Cardiac muscle cell (in vitro differentiated cells and primary cell): ENCODE measurements at places on chromosomes 1 and 21. TPM values are rescaled to one million over a fixed set of nuclear protein-coding genes. Genes with fewer than 3 reads are reported as not detected.

DDX59 gene
- total RNA-seq: 11.7 and 13.3 TPM in 2 replicates

DNA sequence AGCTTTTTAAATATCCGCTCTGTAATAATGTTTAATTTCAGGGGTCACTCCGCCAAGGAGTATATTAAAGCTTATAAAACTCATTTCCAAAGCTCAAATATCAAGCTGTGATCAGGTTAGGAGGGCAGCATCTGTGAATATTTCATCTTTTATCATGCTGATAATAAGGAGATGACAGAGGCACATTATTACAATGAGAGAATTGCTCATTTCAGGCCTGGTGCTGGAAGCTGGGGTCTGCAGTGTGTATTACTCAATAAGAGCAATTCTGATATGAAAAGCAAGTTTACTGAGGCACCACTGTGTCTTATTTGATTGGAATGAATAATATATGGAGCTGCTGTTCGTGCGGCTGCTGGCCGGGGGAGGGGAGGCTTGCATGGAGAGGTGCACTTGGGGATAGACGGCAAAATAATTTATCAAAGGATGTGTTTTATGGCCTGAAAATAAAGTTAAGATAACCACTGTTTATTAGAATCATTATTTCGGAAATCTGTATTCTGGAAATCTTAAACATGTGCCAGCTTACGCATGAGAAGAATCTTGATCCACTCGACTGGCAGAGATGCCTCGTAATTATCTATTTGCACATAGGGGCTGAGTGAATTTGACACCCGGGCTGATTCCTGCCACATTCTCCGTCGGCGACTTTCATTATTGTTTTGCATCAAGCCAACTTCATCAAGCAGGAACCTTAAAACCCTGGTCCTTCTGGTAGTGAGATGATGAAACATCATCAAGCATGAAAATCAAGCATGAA is 173.2 kb downstream of the RRAGC start:
- DNase-seq: no peak

DNA sequence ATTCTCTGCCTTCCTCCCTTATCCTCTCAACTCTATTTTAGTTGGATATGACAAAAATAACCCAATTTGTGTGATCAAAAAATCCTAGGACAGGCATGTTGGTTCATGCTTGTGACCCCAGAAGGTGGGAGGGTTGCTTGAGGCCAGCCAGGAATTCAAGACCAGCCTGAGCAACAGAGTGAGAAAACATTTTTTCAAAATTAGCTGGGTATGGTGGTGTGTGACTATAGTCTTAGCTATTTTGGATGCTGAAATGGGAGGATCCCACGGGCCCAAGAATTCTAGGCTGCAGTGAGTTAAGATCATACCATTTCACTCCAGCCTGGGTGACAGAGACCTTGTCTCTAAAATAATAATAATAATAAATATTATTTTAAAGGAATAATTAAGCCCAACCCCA is 1383.1 kb upstream of the ADGRL2 start:
- DNase-seq: no peak

GRCh38 chr1:114502080-114502479 is 8.9 kb downstream of the TRIM33 start:
- DNase-seq: no peak

- DNase-seq: no peak
Measured at GRCh38 chr1:228876187-228876586, 140.9 kb downstream of the RHOU start.

- no peak for DNase-seq
Measured at GRCh38 chr21:41709965-41710822, 56.7 kb downstream of the RIPK4 start.

SLC1A7 gene
- total RNA-seq: not detected in 2 replicates

DNA sequence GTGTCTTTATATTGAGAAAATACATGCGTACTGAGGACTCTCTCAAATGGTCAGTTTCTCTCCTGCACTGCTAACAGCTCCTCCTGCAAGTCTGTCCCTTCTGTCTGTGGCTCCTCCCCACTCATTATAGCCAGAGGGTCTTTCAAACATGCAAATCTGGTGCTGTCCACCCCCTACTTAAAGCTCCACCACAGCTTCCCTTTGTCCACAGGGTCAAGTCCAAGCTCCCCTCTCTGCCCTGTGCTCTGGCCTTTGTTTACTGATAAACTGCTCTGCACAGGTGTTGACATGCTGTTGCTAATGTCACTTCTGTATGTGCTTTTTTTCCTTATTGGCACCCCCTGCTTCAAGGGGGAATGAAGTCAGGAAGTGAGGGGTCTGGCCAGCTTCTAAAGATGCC is 47.7 kb upstream of the GPR37L1 start:
- no peak for DNase-seq

- DNase-seq: peak; percentile 47
Measured at GRCh38 chr1:15957221-15958095, 18.4 kb downstream of the ZBTB17 start.

GRCh38 chr21:38995731-38996130 is 187.5 kb downstream of the PSMG1 start:
- DNase-seq: no peak

KDF1 gene
- total RNA-seq: 0.63 and 0.67 TPM in 2 replicates

PADI4 gene
- total RNA-seq: not detected in 2 replicates

SYDE2 gene
- 22.2 and 47.5 TPM in 2 replicates for total RNA-seq

GRCh38 chr1:159142726-159143510 is 28.5 kb upstream of the CADM3 start:
- DNase-seq: no peak

MEGF6 gene
- total RNA-seq: 12.6 and 31.7 TPM in 2 replicates

- peak; percentile 68 for DNase-seq
Measured at GRCh38 chr1:17335821-17336710, 28.1 kb downstream of the PADI4 start.

DNA sequence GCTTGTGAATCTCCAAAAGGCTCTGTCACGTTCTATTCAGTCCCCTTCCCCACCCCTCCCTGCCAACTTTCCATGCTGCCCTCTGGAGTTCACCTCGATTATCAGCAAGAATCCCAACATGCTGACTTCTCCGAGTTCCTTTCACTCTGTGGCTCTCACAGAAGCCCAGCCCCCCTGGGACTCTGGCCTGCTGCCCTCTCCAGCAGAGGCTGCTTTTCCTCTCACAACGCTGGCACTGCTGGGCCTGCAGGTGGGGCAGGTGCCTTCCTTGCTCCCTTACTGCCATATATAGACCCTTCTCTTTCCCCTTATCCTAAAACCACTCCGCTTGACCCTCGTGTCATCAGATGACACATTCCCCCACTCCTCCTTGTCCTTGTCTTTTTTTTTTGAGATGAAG is 10.2 kb upstream of the RNF186 start:
- peak; percentile 9 for DNase-seq

- DNase-seq: no peak
Measured at GRCh38 chr1:20381045-20381641, 90.5 kb downstream of the VWA5B1 start.

- no peak for DNase-seq
Measured at GRCh38 chr1:51859333-51859732, 19.2 kb downstream of the NRDC start.

GRCh38 chr21:35561116-35561515 is 499.2 kb downstream of the SETD4 start:
- DNase-seq: no peak

DNA sequence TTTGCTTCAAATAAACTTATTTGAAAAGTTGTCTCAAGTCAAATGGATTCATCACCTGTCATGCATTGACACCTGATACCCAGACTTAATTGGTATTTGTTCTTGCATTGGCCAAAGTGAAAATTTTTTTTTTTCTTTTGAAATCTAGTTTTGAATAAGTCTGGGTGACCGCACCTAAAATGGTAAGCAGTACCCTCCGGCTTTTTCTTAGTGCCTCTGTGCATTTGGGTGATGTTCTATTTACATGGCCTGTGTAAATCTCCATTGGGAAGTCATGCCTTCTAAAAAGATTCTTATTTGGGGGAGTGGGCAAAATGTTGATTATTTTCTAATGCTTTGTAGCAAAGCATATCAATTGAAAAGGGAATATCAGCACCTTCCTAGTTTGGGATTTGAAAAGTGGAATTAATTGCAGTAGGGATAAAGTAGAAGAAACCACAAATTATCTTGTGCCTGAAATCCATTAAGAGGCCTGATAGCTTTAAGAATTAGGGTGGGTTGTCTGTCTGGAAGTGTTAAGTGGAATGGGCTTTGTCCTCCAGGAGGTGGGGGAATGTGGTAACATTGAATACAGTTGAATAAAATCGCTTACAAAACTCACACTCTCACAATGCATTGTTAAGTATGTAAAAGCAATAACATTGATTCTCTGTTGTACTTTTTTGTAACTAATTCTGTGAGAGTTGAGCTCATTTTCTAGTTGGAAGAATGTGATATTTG is 11.9 kb downstream of the TARDBP start:
- no peak for DNase-seq

- no peak for DNase-seq
Measured at GRCh38 chr1:54234284-54234683, 34.3 kb downstream of the MRPL37 start.

- DNase-seq: peak; percentile 59
Measured at GRCh38 chr1:78839704-78840277, 166.7 kb downstream of the ADGRL4 start.

CYP4A22 gene
- total RNA-seq: not detected in 2 replicates

TESK2 gene
- 7.8 and 13.9 TPM in 2 replicates for total RNA-seq

GRCh38 chr1:118918940-118919259 is 69.2 kb downstream of the TBX15 start:
- no peak for DNase-seq

GRCh38 chr1:15985611-15986297 is 9.9 kb upstream of the ZBTB17 start:
- DNase-seq: no peak

- DNase-seq: no peak
Measured at GRCh38 chr21:26273686-26274313, 103.2 kb upstream of the APP start.

- DNase-seq: no peak
Measured at GRCh38 chr1:3557366-3557765, 53.9 kb downstream of the MEGF6 start.

- no peak for DNase-seq
Measured at GRCh38 chr1:103509250-103509649, 16.2 kb upstream of the RNPC3 start.

- peak; percentile 82 for DNase-seq
Measured at GRCh38 chr21:15604413-15604812, 125.4 kb upstream of the USP25 start.

DNA sequence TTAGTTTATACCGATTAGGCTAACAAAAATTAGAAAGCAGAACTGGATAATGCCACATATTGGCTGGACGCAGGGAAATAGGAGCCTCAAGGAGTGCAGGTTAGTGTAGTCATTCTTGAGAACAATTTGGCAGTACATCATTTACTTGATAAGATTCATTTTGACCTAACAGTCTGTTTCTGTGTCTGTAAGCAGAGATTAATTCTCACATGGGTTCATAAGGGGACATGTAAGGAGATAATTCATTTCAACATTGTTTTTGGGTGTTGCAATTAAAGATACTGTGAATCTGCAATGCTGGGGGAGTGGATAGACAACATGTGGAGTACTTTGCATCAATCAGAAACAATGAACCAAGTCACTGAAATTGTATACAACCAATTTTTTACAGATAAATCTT is 32.0 kb downstream of the AGO3 start:
- peak; percentile 12 for DNase-seq

- peak; percentile 0 for DNase-seq
Measured at GRCh38 chr1:208577381-208577905, 333.3 kb upstream of the PLXNA2 start.

VSIG8 gene
- total RNA-seq: not detected in 2 replicates

DNA sequence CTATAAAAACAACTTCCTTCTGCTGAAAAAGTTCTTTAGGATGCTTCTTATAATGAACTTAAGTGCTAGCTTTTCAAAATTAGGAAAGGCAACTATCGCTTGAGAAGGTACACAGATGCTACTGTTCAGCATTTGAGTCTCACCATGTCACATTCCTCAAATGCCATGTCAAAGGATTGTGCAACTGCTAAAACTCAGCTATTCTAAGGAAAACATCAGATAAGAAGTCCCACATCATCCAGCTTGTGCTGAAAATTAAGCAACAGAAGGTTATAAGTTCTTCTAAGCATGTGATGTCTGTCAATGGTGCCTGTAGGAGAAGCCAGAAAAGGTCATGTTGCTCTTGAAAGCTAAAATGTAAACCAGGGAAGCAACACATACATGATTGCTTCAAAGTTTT is 36.5 kb downstream of the MCOLN2 start:
- DNase-seq: peak; percentile 95

DNA sequence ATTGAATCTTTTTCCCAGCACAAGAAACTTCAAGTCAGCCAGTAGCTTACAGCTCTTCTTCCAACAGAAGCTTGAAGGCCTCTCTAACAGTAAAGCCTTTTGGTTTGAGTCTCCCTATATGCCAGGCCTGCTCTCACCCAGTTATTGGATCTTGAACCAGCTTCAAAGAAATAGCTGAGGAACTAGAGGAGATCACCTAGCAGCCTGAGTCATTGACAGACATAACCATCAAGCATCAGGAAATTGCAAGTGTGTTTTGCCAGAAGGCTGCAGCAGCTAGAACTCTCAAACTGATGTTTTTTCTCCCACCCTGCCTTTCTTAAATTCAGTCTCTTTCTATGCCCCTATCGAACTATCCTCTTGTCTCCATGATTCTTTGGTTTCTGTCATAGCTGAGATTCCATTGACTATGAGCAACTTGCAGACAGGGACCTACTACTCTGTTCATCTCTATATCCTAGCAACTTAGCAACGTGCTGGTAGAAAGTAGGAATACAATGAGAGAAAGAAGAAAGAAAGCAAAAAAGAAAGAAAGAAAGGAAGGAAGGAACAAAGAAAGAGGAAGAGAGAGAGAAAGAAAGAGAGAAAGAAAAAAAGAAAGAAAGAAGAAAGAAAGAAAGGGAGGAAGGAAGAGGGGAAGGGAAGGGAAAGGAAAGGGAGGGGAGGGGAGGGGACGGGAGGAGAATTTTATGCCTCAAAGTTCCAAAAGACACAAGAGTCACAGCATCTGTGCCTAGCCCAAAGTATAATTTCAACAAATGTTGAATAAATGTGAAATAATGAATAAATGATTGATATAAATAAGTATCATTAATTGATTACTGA is 60.0 kb upstream of the FGGY start:
- DNase-seq: no peak

IGSF21 gene
- total RNA-seq: 0.06 and 0.07 TPM in 2 replicates

ARID1A gene
- total RNA-seq: 52.9 and 93.3 TPM in 2 replicates

DNA sequence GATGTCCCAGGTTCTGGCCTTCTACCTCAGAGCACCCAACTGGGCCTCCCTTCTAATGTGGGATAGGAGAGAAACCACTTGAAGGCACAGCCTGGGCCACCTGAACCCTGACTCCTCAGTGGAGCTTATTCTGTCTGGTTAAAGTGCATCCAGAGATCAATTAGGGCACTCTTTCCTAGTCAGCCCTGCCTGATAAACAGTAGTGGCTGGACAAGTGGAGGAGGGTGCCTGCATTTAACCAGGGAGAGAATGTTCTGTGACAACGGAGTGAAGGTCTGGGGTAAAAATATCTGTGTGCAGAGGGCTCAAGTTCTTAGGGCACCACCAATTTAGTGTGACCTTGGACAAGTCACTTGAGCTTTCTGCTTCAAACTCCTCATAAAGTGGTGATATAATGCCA is 101.8 kb downstream of the FAM78B start:
- no peak for DNase-seq

SLC25A34 gene
- total RNA-seq: 6.7 and 6.9 TPM in 2 replicates

- DNase-seq: peak; percentile 53
Measured at GRCh38 chr1:45543581-45544417, 6.8 kb upstream of the AKR1A1 start.

- no peak for DNase-seq
Measured at GRCh38 chr1:104768466-104768865, 1018.8 kb downstream of the AMY1C start.
